Activated CD4-positive, alpha-beta T cell treated with anti-CD3 and anti-CD28 coated beads, Interleukin-2, amount 10 ng/mL, durations not matched to agents 7 days and 5 days (primary cell): ENCODE measurements at places on chromosomes 11 and 22.

- DNase-seq: no peak
Measured at GRCh38 chr11:4454021-4454420, 4.9 kb downstream of the OR52K2 start.

- DNase-seq: no peak
Measured at GRCh38 chr11:108235633-108236032, 12.8 kb downstream of the ATM start.

DNA sequence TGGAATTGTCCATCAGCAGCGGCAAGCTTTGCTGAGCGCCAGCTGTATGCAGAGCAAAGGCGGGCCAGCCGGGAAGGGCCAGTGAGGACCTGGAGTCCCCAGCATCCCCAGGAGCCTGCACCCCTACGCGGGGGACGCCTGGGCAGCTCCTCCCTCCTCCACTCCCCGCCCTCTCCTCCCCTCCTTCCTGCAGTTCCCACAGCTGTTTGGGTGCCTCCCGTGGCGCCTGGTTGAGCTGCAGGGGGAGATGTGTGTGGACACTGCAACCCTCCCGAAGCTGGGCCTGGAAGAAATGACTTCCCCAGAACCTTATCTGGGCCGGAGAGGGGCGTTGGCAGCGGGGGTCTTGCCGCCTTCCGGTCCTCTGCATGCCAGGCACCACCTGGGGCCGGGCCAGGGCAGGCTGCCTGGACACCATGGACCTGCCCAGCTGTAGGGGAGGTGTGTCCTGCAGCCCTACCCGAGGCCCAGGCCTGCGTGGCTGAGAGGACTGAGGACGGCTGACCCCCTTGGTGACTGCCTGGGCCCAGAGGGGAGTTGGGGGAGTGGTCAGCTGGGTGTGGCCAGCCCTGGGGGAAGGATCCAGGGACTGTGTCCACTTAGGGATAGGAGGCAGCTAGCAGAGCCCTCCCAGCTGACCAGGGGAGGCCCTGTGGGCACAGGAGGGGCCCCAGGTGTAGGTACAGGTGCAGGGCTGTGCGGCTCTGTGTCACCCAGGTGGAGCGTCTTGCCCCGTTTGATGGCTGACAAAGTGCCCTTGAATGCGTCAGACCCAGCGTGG is 16.8 kb upstream of the MUC6 start:
- DNase-seq: no peak

DNA sequence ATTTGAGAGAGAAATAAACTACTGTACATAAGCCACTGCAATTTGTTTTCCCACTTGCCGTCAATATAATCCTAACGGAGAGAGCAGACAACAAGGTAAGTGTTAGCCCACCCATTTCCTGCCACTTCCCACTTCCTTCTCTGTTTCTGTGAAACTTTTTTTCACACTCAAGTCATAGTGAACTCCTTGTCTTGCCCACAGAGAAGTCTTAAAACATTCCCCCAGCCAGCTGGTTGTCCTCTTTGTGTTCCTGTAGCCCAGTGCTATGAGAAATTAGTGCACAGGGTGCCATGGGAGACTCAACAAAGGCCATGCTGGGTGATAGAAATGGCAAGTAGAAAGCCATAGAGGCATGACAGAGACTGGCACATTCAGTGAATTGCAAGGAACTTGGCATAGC is 208.6 kb downstream of the BLID start:
- no peak for DNase-seq

GRCh38 chr11:109993786-109994185 is 99.4 kb upstream of the ZC3H12C start:
- no peak for DNase-seq

GRCh38 chr11:63729326-63729725 is 39.2 kb downstream of the ZFTA start:
- DNase-seq: no peak

GRCh38 chr11:119282495-119282894 is 34.4 kb downstream of the MCAM start:
- DNase-seq: no peak
